Adrenal gland (tissue), 19 donors: ENCODE measurements at places on chromosomes 1 and 21.

DNA sequence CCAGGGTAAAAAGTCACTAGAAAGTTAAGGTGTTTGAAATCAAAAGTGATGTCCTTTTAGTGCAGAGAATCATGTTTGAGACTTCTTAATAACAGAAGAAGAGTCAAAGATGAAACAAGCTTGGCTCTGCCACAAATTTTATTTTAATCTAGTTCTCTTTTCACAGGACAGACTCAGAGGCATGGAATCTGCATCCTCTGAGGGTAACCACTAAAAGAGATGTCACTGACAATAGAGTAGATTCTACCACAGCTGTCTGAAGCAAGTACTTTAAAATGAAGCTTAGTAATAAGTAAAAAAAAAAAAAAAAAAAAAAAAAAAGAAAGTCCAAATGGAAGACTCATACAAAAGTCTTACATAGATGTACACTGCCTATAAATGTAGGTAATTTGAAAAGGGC lies 519.7 kb upstream of the PRMT6 start:
- no peak for DNase-seq

- peak; percentile 89 for DNase-seq
Observed at GRCh38 chr1:32716312-32717148, 14.0 kb upstream of the SYNC start.

- DNase-seq = no peak
Observed at GRCh38 chr1:2232255-2232915, 4.3 kb downstream of the SKI start.

DNA sequence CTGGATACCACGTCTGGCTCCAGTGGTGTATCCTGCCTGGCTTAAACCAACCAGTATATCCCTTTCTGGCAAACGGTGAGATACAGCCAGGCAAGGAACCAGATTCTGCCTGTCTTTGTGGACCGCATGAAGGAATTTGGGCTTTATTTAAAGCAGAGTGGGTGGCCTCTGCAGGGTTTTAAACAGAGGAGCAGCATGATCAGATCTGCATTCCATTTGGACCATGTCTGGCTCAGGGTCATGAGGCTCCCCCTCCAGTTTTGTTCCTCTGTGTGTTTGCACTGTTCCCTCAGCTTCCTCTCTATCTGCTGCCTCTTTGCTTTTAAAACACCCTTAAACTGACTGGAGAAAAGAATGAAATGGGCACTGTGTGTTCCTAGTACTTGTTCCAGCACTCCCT lies 195.0 kb downstream of the GIPC2 start:
- DNase-seq = no peak

DNA sequence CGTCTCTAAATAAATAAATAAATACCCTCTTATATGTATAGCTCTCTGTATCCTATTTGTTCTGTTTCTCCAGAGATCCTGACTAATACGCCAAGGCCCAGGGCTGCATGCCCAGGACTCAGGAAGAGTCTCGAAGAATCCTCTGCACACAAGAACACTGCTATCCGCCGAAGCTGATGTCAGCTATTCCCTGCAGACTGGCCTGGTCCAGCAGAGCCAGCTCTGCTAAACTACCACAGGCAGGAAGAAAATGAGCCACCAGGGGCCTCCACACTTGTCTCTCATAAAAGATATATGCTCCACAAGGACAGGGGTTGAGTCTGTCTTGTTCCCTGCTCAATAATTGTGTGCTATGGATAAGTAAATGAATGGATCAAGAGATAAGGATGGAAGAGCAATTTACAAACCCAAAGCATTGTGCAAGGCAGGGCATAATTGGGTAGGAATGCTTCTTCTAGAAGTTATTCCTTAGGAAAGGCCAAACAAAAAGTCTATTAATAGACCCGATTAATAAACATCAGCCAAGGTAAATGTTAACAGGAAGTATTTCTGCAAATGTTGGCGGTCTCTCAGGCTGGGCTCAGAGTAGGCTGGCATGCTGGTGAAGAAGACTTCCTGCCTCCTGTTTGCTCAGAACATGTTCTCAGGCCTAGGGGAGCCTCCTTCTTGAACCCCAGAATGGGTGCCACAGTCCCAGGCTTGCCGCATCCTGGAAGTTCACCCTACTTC lies 26.3 kb upstream of the MAN1C1 start:
- DNase-seq = no peak

- DNase-seq = no peak
Observed at GRCh38 chr1:200262326-200262965, 147.4 kb downstream of the ZNF281 start.

- DNase-seq = no peak
Observed at GRCh38 chr1:39951926-39952325, 3.0 kb upstream of the MFSD2A start.

- no peak for DNase-seq
Observed at GRCh38 chr21:29168891-29169315, 38.5 kb downstream of the MAP3K7CL start.

DNA sequence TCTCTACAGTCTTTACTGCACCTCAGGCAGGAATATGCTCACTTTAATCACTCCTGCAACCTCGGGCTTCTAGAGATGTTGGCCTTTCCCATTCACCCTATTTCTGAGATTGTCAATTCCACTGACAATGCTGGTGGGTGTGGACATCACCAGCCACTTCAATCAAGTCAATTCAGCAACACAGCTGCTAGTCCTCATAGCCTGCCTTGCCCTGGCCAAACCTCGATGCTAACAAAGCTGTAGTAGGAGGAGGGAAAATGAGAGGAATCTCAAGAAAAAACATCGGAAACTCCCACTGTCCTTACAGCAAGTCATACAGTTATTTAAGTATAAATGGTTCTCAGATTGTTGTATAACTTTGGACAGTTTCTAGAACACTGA lies 155.0 kb downstream of the KCNH1 start:
- DNase-seq = no peak

GRCh38 chr1:109275706-109276345 lies 7.1 kb downstream of the PSRC1 start:
- DNase-seq = no peak

DNA sequence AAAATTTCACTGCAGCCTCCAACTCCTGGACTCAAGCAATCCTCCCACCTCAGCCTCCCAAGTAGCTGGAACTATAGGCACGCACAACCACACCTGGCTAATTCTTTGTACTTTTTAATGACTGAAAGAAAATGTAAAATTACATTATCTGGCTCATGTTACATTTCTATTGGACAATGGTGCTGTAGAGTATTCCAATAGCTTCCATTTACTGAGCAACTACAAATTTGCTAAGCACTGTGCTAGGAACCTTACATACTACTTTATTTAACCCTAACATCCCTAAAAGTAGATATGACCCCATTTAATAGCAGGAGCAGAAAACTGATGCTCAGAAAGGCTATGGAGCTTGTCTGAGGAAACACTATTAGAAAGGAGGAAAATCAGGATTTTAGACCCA lies 19.7 kb downstream of the SDE2 start:
- no peak for DNase-seq

GRCh38 chr1:63912643-63913042 lies 138.8 kb downstream of the ROR1 start:
- DNase-seq = no peak

- DNase-seq = no peak
Observed at GRCh38 chr1:173164686-173165085, 42.4 kb downstream of the TNFSF4 start.

- DNase-seq = peak; percentile 20
Observed at GRCh38 chr21:32340863-32341848, 42.5 kb downstream of the MRAP start.

DNA sequence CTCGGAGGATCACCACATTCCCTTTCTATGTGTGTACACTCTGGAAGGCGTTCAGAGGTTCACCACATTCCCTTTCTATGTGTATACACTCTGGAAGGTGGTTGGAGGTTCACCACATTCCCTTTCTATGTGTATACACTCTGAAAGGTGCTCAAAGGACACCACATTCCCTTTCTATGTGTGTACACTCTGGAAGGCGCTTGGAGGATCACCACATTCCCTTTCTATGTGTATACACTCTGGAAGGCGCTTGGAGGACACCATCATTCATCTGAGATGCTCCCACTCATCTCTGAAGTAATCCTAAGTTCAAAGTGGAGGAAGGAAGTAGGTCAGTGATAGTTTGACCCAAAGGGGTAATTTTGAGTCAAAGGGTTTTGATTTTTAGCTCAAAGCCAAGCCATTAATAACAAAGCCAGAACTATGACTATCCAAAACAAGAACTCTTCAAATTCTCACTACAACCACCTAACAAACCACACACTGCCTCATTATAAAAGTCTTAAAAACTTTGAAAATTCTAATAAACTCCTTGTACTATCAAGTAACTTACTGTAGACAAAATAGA lies 32.9 kb downstream of the NRIP1 start:
- no peak for DNase-seq

DNA sequence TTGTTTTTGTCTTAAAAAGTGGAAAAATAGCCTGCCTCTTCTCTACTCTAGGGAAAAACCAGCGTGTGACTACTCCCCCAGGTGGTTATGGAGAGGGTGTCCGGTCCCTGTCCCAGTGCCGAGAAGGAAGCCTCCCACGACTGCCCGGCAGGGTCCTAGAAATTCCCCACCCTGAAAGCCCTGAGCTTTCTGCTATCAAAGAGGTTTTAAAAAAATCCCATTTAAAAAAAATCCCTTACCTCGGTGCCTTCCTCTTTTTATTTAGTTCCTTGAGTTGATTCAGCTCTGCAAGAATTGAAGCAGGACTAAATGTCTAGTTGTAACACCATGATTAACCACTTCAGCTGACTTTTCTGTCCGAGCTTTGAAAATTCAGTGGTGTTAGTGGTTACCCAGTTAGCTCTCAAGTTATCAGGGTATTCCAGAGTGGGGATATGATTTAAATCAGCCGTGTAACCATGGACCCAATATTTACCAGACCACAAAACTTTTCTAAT lies 35.0 kb upstream of the TDRD10 start:
- no peak for DNase-seq

- DNase-seq = no peak
Observed at GRCh38 chr1:207396168-207396746, 57.9 kb upstream of the CR2 start.

DNA sequence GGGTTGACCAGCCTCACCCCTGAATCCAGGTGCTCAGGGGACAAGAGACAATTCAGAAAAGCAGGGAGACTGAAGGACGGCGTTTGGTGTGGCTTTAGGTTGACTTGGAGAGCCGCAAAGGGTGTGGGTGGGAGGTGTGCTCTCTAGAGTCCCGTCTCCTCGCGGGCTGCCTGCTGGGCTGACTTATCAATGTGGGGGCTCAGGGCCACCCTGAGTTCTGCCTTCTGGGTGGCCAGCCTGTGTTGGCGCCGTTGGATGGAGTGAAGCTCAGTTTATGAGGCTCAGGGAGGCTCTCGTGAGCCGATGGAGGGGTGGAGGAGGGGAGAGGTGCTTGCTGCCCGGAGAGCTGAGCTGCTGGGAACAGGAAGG lies 13.0 kb downstream of the GPR137B start:
- no peak for DNase-seq

- no peak for DNase-seq
Observed at GRCh38 chr1:17118706-17119075, 560 bp downstream of the PADI2 start.

GRCh38 chr1:185578293-185578692 lies 155.9 kb upstream of the HMCN1 start:
- no peak for DNase-seq

DNA sequence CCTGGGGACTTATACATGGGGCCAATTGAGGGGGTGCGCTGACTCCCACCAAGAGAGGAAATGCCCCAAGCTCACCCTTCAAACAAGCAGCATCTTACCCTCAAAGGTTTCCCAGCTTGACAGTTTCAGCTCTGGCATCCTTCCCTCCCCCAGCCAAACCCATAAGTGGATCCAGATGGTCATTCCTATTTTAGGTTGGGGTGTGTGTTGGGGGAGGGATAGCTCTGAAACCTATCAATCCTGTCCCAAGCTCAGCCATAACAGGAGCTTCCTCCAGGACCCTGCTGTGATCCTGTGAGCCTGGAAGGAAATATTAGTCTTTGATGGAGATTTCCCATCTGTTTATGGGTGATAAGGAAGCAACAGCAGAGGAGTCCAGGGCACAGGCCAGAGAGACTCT lies 3.4 kb upstream of the TMEM222 start:
- no peak for DNase-seq

- no peak for DNase-seq
Observed at GRCh38 chr1:225425201-225425786, 2.5 kb downstream of the LBR start.

DNA sequence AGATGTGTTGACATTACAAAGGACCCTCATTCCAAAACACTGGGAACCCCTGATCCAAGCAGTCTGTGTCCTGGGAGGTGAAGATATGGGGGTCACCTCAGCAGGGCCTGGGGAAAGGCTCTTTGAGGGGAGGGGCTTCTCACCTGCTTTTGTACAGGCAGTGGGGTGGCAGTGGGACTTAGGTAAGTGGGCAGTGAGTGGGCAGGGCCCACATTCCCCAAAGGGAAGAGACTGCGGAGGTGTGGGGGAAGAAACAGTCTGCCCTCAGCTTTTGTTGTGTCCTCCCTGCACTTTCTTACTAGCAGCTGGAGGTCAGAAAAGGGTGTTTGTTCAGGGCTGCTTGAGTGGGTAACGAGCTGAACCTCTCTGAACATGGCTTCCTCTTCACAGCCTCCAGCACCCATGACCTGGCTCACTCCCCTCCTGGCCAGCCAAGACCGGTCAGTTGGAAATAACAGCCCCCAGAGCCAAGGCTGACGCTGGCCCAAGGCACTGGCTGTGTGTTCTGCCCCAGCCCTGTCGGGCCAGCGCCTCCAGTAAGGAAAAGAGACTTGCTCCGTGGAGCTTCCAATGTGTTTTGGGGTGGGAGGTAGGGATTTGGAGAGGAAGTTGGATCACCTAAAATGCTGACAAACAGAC lies 173.5 kb downstream of the PSMG1 start:
- no peak for DNase-seq

- DNase-seq = no peak
Observed at GRCh38 chr1:13701271-13701640, 1.3 kb downstream of the PRDM2 start.

- no peak for DNase-seq
Observed at GRCh38 chr1:95033843-95034242, 38.9 kb downstream of the ALG14 start.

- DNase-seq = peak; percentile 67
Observed at GRCh38 chr1:156368889-156369684, at the start of gene RHBG. RHBG (plus strand) TSS chr1:156369211; CDS start chr1:156369250, 39 bp downstream.

DNA sequence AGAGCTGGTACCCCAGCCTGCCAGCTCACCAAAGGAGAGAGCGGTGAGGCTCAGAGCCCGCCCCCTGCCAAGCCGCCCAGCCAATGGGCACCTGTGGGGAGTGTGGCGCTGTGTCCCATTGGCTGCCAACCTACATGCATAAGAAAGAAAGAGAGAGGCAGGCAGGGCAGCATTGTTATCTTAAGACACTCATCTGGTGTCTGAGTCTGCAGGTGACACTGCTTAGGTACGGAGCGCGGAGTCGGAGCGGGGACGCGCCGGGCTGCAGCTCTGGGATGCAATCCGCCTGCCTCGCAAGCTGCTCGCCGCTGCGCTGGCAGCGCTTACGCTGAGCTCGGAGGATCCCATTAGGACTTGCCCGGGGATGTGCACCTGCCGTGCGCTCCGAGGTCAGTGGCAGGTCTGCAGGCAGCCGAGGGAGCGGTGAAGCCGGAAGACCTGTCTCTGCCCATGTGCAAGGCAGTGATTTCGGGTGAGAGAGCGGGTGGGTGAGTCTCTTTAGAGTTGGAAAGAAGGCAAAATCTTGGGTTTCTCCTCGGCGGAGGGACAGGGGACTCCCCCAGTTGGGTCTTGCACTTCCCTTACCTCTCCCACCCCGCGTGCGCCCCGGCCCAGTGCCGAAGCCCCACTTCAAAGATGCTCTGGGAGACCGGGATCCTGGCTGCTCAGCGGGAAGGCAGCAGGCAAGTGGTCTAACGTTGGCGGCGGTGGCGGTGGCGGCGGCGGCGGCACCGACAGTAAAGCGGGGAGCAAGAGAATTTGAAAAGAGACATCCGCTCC lies at the start of gene BRINP2:
Gene BRINP2, plus strand, starts transcription at position 203 of the 780 bp plus-strand sequence. CDS start 58,919 bp downstream, outside the sequence.
- DNase-seq = peak; percentile 90

GRCh38 chr1:64046243-64046642 lies 157.2 kb upstream of the UBE2U start:
- no peak for DNase-seq

GRCh38 chr1:152479792-152480595 lies 30.6 kb upstream of the LCE5A start:
- no peak for DNase-seq
